ENCODE measurements at places on chromosomes 1 and 21. TPM values are rescaled to one million over a fixed set of nuclear protein-coding genes. Genes with fewer than 3 reads are reported as not detected.

Gene MFAP2
- 28.1 TPM for polyA plus RNA-seq

Gene PHLDA3
- 61.0 TPM for polyA plus RNA-seq

Gene NBPF4
- not detected for polyA plus RNA-seq

Gene TACSTD2
- 3.2 TPM for polyA plus RNA-seq

Gene PCSK9
- not detected for polyA plus RNA-seq

Gene KCTD3
- 40.7 TPM for polyA plus RNA-seq

Gene LCE6A
- not detected for polyA plus RNA-seq

Gene LIN28A
- polyA plus RNA-seq, result not detected

Gene MAP10
- 0.91 TPM for polyA plus RNA-seq

Gene CHI3L1
- 12.6 TPM for polyA plus RNA-seq

Measured in adipose tissue (tissue), 3 donors.